ENCODE measurements at places on chromosomes 1 and 21.

- peak; percentile 47 for DNase-seq
Measured at GRCh38 chr1:54542962-54543539, 5.0 kb upstream of the ACOT11 start.

- DNase-seq: no peak
Measured at GRCh38 chr1:151508833-151509232, 2.4 kb upstream of the CGN start.

DNA sequence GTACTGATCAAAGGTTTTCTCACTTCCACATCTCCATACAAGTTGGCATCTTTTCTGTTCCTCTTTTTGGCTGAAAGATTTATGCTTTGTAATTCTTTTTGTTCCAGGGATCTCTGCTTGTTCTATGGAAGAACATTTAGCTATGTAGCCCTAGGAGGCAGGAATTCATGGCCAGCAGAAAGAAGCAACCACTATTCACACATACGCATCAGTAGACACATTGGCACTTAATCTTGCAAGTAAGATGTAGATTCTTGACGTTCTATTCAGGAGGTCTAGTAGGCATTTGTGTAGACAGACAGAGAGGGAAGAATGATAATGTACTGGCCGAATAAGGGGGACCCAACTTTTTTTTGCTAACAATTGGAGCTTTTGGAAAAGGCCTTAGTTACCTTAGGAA is 336.0 kb downstream of the NUF2 start:
- no peak for DNase-seq

- no peak for DNase-seq
Measured at GRCh38 chr21:35893156-35893555, 167.2 kb downstream of the SETD4 start.

DNA sequence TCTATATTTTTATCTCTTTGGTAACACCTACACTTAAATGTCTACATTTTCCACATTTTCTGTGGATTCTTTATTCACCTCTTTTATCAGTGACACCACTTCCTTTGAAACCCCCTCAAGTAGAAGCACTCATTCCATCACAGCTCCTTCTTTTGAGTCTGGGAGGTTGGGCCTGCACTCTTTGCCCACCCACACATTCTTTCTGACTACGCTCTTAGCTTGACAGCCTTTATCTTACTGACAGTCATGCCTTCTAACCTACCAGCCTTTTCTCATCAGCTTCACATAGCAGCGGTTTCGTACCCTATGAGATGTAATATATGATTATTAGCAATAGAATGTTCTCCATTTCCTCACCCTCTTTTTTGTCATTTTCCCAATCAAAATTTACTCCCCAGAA is 151.9 kb downstream of the TNFSF18 start:
- DNase-seq: peak; percentile 96

DNA sequence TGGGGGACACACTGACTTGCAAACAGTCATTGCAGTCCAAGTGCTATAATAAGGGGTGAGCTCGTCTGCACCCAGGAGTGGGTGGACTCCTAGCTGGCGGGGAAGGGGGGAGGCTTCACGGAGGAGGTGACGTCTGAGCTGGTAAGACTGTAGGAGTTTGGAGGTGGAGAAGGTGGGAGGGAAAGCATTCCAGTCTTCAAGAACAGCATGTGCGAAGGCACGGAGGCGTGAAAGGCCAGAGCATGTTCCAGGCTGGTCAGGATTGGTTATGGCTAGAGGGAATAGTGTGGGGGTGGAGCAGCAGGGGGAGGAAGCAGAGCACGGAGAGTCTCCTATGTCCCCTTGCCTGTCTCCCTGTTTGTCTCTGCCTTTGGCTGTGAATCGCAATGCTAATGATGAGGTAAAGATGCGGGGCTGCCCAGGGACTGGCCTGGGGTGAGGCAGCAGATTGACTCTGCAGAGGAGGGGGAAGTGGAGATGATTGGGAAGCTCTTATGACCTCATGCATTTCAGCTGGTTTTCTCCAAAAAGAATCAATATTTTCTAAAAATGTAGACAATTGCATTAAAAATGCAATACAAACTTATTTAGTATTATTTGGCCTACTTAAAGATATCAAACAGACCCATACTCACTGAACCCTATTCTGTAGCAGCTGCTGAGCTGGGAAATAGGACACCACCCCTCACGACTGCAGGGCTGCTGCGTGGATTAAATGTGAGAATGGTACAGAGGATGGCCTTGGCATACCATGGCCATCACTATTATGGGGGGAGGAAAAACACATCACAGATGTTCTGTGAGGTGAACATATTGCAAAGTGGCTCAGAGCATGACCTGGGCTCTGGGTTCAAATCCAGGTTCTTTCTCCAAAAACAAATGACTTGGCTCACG is 2.6 kb upstream of the ZNF436 start:
- no peak for DNase-seq

GRCh38 chr1:203175237-203175826 is at the start of gene MYBPH:
TSS of gene MYBPH (minus strand) at chr1:203175826. CDS start at chr1:203175755, 71 bp downstream.
- DNase-seq: no peak

DNA sequence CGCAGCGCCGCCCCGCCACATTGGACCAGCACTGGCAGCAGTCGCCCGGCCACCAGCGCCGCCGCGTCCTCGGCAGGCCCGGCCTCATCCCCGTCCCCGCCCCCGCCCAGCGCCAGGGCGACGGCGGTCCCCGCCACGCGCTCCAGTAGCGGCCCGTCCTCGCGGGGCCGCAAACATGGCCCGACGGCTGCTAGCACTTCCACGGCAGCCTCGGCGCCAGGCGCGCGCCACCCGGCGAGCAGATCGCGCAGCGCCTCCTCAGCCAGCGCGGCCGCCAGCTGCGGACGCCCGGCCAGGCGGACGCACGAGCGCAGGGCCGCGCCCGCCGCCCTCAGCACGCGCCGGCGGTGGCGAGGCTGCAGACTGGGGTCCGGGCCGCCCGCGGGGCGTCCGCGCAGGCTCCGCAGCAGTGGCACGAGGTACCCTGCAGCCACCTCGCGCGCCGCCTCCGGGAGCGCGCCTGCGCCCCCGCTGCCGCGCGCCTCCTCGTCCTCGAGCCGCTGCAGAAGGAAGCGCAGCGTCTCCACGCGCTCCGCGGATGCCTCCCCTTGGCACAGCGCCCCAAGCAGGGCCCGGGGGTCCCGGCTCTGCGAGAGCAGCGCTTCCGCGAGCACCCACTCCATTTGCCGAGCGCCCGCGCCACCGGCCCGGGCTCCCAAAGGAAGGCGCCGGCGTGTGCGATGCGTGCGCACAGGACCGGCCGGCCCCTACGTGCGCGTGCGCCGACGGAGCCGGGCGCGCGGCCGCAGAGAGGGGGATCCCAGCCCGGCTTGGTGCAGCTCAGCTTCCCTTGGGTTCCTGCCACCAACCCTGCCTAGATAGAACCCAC is at the start of gene TARBP1:
Gene TARBP1 (minus strand): TSS at position 699 of the 829 bp plus-strand sequence. CDS start 76 bp downstream, at position 623.
- DNase-seq: peak; percentile 66

- peak; percentile 99 for DNase-seq
Measured at GRCh38 chr21:25370311-25370744, 237.0 kb downstream of the MRPL39 start.

- peak; percentile 32 for DNase-seq
Measured at GRCh38 chr1:111481387-111482221, 7.8 kb downstream of the C1orf162 start.

DNA sequence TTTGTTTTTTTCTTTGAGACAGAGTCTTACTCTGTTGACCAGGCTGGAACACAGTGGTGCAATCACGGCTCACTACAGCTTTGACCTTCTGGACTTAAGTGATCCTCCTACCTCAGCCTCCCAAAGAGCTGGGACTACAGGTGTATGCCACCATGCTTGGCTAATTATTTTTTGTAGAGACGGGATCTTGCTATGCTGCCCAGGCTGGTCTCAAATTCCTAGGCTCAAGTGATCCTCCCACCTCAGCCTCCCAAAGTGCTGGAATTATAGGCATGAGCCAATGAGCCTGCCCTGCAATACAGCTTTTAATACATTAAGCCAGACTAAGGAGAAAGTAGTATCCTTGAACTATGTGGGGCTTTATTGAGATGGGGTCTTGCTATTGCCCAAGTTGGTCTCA is 16.6 kb upstream of the EXOSC10 start:
- no peak for DNase-seq

- no peak for DNase-seq
Measured at GRCh38 chr1:21936366-21937031, 611 bp downstream of the HSPG2 start.

DNA sequence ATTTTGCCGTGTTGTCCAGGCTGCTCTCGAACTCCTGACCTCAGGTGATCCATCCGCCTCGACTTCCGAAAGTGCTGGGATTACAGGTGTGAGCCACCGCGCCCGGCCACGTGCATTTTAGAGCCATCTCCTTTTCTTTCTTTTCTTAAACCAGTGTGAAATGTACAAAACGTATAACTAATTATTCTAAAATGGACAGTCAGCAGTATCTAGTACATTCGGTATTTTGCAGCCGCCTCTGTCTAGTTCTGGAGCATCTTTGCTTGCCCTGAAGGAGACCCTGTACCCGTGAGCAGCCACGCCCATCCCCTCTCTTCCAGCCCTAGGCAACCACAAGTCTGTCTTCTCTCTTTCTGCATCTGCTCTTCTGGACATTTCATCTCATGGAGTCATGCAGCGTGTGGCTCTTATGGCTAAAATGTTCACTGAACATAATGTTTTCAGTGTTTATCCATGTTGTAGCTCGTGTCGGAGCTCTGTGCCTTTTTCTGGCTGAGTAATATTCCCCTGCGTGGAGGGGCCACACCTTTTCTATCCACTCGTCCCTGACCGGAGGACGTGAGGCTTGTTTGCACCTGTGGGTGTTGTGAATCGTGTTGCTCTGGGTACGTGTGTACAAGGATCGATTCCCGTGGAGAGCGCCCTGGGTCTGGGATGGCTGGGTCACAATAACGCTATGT is 187.5 kb upstream of the ARHGEF16 start:
- DNase-seq: no peak

DNA sequence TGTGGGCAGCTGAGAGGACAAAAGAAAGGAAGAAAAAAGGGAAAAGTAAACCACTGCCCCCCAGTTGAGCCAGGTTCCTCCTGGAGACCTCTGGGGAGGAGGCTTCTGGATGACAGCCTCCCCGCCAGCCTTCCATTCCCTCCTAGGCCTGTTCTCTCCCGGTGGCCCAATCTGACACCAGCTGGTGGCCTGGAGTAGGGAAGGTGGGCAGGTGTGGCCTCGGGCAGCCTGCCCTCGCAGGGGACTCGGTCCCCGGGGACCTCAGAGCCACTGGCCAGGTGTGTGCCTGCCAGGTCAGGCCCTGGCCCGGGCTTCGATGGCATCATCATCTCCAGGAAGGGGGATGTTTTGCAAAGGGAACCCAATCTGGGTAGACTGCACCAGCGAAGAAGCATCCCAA is 159.0 kb downstream of the CASZ1 start:
- no peak for DNase-seq

DNA sequence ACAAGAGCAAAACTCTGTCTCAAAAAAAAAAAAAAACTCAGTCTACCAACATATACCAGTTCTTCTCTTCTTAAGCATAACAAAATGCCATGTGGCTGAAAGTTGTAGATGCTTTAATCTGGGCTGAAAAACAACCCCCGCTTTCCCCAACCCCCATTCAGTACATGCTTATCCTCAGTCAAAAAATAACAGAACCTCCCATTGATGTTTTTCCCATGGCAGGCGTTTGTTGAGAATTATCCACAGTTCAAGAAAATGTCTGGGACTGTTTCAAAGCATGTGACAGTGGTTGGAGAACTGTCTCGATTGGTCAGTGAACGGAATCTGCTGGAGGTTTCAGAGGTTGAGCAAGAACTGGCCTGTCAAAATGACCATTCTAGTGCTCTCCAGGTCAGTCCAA is 14.9 kb downstream of the VPS45 start:
- DNase-seq: no peak

DNA sequence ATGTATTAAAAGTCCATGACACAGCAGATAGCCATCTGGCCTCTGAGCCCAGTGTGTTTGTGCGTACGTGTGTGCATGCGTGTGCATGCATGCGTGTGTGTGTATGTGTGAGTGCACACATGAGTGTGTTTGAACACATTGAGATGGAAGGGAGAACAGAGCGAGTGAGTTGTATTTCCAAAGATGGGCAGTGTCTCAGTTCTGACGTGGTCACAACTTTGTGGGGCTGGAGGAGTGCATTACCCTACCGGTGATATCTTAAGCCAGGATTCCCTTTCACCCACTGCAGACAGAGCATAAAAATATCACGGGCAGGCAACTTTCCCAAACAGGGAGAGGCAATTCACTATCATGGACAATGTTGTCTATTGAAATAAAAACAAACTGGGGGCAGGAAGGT is 27.8 kb downstream of the IRF2BP2 start:
- no peak for DNase-seq

DNA sequence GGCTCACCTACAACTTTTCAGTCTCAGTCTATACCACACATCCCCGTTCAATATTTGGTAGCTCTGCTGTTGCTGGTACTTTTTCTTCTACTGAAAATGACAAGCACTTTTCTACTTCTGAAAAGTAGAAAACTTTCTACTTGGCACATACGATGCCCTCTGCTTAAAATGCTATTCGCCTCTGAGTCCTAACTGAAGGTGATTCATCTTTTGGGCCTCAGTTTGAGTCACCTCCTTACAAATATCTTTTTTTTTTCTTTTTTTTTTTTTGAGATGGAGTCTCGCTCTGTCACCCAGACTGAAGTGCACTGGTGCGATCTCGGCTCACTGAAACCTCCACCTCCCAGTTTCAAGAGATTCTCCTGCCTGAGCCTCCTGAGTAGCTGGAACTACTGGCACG is 136.0 kb upstream of the CYYR1 start:
- DNase-seq: no peak

DNA sequence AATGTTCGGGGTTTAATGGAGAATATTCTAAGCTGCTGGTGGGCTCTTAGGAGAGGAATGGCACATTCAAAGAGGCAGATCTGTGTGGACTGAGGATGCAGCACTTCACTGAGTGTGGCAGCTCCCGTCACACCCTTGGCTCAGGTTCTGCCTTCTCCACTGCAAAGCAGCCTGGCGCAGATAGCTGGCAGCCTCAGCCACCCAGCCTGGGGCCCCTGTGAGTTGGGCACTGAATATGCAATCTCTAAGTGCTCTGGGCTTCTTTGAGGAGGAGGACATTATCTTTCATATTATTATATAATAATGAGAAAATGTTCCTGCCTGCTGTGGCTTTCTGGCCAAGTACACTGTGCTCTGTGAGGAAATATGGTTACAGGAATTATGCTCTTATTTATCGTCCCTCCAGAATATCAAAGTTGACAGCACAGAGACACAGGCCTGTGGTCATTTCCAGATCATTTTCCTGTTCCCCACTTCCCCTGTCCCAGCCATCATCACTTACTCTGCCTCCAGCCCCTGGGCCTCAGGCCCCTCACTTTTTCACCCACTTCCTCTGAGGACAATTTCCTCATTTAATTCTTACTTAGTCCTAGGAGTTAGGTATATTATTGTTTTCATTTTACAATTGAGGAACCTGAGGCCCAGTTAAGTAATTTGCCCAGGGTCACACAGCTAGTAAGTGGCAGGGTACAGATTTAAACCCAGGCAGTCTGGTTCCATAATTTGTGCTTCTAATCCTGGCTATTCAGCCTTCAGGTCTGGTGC is 53.6 kb downstream of the MAB21L3 start:
- DNase-seq: no peak

DNA sequence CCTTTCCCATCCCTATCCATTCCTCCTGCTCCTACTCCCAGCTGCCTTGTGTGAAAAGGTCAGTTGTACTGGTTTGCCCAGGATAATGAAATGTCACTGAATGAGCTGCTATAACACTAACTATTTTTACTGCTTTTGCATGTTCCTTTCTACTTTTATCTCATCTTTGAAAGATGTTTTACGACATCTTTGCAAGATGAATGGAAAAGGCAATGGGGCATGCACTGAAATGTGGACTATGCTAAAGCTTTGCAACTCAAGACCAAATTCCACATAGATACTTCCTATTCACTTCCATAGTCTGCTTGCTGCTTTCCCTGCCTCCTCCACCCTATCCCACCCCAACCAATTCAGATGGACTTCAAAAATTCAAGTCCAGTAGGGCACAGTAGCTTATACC is 111.3 kb downstream of the SETD4 start:
- no peak for DNase-seq

- peak; percentile 70 for DNase-seq
Measured at GRCh38 chr1:239810061-239810481, 281.6 kb upstream of the FMN2 start.
